Muscle of leg (tissue), 16 donors: ENCODE measurements at places on chromosomes 3 and 15. TPM values are rescaled to one million over a fixed set of nuclear protein-coding genes. Genes with fewer than 3 reads are reported as not detected.

GASK1A gene
- 14.6 TPM for total RNA-seq

BOC gene
- total RNA-seq = 54.2 TPM

GOLGA8G gene
- total RNA-seq = not detected

C3orf22 gene
- 0.04 TPM for total RNA-seq

ZFYVE19 gene
- 15.1 TPM for total RNA-seq

SMCO1 gene
- total RNA-seq = 1.6 TPM

AADAC gene
- total RNA-seq = 0.35 TPM

TP63 gene
- total RNA-seq = 7.0 TPM

IQCF6 gene
- not detected for total RNA-seq

IDH3A gene
- total RNA-seq = 25.3 TPM

FAM162A gene
- total RNA-seq = 33.6 TPM

HYKK gene
- 4.0 TPM for total RNA-seq

TSEN2 gene
- total RNA-seq = 16.4 TPM

SEMA5B gene
- 17.7 TPM for total RNA-seq

APOD gene
- total RNA-seq = 19.2 TPM

ALAS1 gene
- total RNA-seq = 30.4 TPM

P4HTM gene
- 17.2 TPM for total RNA-seq

GOLGA6A gene
- 0.13 TPM for total RNA-seq

GCNT3 gene
- under 0.01 TPM for total RNA-seq

LRRC3B gene
- total RNA-seq = 11.0 TPM

TLR9 gene
- total RNA-seq = 0.09 TPM

TM6SF1 gene
- total RNA-seq = 33.9 TPM

GNAT1 gene
- total RNA-seq = not detected

WDR93 gene
- total RNA-seq = 0.04 TPM

PLSCR2 gene
- not detected for total RNA-seq

EFHB gene
- 0.89 TPM for total RNA-seq

FHIT gene
- total RNA-seq = 5.1 TPM

CHRM5 gene
- total RNA-seq = not detected

NRROS gene
- 2.8 TPM for total RNA-seq

ZNF662 gene
- 13.0 TPM for total RNA-seq

ZNF592 gene
- 9.0 TPM for total RNA-seq

PRR20G gene
- total RNA-seq = not detected

FBXL22 gene
- 16.0 TPM for total RNA-seq

ZNF80 gene
- total RNA-seq = 0.04 TPM

CASR gene
- total RNA-seq = not detected

C3orf33 gene
- total RNA-seq = 4.5 TPM

ACTRT3 gene
- total RNA-seq = 3.4 TPM

SI gene
- not detected for total RNA-seq

HYAL2 gene
- total RNA-seq = 51.6 TPM
